ENCODE measurements at places on chromosomes 5 and 9.

DNA sequence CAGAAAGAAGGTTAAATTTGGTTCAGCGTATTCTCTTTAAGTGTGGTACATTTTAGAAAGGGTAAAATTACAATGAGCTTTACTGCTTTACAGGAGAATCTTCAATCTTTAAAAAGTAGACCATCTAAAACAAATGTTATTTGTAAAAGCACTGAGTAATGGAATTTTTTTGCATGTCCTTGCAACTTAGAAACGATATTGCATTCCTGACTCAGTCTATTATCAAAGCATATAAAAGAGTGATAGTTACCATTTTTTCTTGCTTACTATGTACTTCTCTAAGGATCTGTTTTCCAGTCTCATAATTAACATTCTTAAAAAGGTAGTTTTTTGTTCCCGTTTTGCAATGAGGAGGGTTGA is 55.5 kb upstream of the TNFAIP8 start:
- DNase-seq = no peak

- no peak for DNase-seq
These were observed 251.6 kb upstream of the PTGER4 start for GRCh38 chr5:40428126-40428525.

GRCh38 chr9:19127871-19128500 is 694 bp upstream of the PLIN2 start:
- DNase-seq = no peak

DNA sequence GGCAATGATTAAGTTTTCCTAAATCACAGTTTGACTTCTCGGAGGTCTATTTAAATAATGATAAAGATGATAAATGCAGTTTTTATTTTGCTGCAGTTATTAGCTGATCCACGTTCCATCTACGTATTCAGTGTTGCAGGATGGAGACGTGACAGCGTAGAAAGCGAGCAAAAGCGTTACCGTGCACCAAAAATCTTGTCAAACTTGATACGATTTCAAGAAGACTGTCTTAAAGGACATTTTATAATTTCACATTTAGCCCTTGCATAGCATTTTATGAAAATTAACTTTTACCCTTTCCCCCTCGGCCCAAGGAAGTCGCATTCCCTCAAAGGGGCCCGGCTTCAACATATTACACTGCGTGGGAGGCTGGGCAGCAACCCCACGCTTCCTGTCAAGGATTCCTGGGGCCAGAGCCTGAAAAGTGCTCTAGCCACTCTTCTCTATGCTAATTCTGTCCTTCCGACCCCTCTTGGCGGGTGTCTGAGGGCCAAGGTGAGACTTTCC is 7.1 kb upstream of the PURA start:
- DNase-seq = no peak

DNA sequence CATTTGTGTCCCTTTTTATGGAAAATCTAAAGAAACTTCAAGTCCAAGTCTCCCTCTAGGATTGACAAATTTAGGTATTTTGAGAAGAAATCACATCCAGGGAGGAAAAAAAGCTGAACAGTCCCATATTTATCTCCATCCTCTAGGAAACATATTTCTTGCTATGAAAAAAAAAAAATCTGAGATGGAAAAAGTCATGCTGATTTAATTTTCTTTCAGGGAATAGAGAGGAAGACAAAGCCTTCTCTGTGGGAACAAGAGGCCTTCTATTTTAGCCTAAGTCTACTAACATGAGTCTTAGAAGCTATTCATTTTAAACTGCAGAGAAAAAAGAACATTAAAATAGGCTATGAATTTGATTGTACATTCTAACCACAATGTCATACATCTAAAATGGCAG is 63.1 kb upstream of the CDK5RAP2 start:
- no peak for DNase-seq

DNA sequence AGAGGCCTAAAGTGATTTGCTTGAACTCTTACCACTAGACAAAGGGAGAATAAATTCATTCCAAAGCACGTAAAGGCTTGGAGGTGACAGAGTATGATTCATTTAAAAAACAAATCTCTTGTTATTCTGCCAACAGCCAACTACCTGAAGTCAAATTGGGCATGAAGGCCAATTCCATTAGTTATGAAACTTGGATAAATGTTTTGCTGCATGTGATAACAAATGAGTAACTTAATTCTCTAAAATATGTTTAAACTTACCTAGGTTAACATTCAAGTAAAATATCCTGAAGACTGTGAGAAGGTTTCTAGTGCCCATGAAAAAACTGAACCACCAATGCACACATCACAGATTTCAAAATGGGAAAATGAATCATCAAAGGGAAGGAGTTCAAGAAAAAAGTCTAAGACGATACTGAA is 120.1 kb upstream of the TSLP start:
- DNase-seq = no peak

GRCh38 chr9:110571801-110572483 is 7.6 kb downstream of the SVEP1 start:
- no peak for DNase-seq

DNA sequence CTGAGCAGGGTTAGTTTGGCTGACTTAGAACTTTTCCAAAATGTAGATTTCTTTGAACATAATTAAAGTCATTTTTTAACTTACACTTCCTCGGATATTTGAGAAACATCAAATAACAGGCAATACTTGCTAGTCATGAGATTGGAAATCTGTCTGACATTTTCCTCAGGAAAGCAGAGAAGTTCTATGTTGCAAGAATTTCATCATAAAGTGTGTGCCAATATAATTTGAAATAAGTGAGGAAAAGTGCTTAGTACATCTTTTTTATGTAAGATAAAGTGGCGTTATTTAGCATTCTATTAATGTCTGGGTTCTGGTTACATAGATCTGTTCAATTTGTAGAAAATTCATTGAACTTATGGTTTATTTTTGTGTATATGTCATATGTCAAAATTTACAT is 48.7 kb upstream of the C5orf47 start:
- no peak for DNase-seq

DNA sequence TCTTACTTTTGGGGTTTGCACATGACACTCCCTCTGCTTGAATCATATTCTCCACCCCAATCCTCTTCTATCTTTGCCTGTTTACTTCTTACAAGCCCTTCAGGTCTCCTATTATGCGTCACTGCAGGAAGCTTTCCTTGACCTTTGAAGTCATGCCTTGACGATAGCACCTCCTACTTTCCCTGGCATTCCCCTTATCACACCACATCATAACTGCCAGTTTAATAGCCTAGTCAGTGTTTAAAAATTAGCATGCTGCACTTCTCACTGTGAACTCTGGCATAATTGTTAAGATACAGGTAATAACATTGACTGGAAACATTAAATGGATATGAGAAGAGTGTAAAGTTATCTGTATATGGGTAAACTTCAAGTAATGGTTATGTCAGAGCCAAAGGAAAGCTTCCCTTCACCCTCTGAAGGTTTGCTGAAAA is 37.1 kb upstream of the CEP120 start:
- DNase-seq = no peak

DNA sequence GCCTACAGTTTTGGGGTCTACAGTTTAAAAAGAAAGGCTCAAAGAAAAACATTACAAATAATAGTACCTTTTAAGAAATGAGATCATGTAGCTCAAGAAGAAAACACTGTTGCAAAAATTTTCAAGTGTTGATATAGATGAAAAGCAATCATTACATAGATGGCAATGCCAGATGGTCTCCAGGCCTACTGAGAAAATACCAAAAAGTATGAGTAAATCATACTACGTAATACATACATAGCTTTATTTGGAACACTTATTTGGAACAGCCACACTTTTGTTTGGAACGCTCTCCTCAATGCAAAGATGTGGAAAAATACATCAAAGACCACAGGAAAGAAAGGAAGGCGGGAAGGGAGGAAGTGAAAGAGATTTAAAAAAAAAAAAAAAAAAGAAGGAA is 44.1 kb downstream of the MARCHF11 start:
- no peak for DNase-seq

DNA sequence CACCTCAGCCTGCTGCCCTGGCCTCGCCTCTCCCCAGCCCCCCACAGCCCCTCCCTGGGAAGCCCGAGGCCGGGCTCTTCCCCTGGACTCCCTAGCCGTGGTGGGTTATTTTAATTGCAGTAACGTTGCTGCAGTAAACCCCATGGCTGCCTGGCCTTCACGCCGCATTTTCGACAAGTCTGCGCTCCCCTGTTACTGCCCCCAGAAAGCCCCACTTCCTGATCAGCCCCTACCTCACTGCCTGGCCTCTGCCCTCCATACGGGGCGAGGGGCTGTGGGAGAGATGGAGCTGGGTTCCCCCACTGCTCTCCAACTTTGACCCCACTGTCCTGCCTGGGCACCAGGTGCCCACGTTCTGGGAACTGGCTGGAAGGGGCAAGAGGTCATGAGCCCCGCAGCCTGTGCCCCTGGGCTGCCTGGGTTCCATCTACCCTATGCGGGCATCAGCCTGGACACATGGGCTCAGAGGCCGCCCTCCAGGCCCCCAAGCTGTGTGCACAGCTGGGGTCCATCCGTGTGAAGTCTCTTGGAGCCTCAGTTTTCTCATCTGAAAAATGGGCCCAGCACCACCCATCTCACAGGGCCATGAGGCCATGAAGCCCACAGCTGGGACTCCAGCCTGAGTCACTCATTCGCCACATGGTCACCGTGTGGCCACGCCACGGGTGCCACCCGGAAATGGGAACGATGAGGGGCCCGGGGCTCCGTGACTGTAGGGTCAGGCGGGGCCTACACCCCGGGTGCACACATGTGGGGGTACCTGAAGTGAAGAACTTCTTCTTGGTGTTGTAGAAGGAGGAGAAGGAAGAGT is 11.5 kb downstream of the EGFL7 start:
- DNase-seq = no peak

- DNase-seq = no peak
These were observed 83.9 kb downstream of the NR3C1 start for GRCh38 chr5:143319437-143320227.

- DNase-seq = no peak
These were observed 39.6 kb downstream of the DMAC1 start for GRCh38 chr9:7760014-7760415.

GRCh38 chr5:154373729-154374179 is 72.0 kb upstream of the SAP30L start:
- DNase-seq = no peak

DNA sequence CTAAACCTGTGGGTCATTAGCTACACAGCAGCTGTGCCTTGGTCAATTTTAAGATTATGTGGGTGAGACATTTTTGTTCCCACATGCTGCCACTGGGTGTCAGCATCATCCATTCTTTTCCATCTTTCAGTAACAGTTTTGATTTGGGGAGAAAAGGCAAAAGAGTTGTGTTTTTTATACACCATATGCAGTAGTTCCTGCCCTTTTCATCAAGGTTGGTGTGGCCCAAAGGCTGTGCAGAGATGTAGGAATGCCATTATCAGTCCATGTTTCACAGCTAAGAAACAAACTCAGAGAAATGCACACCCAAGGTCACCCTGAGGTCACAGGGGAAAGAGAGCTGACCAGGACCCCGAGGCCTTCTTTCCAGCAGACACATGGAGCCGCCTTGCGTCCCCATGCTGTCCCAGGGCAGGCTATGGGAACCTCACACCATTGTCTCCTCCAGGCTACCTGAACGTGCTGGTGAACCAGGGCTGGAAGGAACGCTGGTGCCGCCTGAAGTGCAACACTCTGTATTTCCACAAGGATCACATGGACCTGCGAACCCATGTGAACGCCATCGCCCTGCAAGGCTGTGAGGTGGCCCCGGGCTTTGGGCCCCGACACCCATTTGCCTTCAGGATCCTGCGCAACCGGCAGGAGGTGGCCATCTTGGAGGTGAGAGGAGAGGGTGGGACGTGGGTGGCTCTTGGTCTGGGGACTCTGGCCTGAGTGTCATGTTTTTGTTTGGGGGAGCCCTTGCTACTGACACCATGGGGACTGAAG is 27.8 kb upstream of the GRPEL2 start:
- peak; percentile 16 for DNase-seq

- DNase-seq = no peak
These were observed 91.5 kb upstream of the CDH9 start for GRCh38 chr5:27129926-27130325.

DNA sequence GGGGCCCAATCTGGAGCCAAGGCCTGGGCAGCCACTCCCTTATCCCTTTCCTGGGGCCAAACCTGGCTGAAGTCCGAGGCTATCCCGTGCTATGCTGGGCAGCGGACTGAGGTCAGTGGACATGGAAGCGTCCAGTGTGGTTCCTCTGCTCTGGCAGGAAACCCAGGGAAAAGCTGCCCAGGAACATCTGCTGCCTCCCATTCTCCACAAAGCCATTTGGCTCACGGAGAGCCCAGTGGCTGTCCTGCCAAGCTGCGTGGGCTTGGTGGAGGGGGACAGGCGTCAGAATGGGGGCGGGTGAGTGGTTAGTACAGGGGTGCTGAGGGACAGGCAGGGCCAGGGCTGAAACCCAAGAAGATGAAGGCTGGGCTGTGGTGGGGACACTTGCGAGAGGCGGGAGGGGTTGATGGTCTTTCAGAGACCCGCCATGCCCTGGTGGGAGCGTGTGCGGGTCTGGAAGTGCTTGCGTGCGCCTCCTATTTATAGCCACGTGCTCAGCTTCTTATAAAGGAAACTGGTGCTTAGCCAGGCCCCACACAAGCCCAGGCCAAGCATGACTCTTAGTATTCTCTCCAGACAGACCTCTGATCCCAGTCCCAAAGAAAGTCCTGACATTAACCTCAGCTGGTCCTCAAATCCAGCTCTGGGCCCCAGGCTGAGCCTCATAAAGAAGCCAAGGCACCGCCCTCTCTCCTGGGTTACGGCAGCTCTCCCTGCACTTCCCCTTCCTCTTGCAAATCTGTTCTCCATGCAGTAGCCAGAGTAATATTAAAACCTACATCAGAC is 9.4 kb upstream of the SLC6A7 start:
- no peak for DNase-seq

GRCh38 chr9:91101611-91102168 is 260.0 kb downstream of the AUH start:
- no peak for DNase-seq

- DNase-seq = no peak
These were observed 178.4 kb downstream of the GNA14 start for GRCh38 chr9:77469515-77470231.

- DNase-seq = no peak
These were observed 1.2 kb downstream of the HOMER1 start for GRCh38 chr5:79512471-79513307.

- DNase-seq = no peak
These were observed 13.3 kb downstream of the SLC25A46 start for GRCh38 chr5:110751902-110752762.

GRCh38 chr5:141574122-141574510 is 44.7 kb downstream of the DIAPH1 start:
- DNase-seq = no peak
